ENCODE measurements at places on chromosomes 4 and X.

GRCh38 chrX:101957174-101957573 lies 25.3 kb upstream of the ZMAT1 start:
- DNase-seq = no peak

DNA sequence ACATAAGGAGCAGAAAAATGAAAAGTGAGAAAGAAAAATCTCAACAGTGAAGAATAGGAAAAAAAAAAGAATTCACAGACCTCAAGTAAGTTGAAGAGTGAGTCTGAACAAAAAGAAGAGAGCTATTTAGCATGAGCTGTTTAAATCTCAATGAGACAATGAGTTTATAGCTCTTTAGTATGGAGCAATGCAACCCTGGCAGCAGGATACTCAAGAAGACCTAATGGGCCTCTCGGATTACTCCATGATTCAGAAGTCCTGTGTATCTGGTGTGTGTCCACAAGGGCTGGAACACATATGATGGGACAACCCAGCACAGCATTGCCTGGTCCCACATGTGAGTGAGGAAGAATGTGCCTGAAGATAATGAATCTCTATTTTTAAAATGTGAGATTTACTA lies 563.1 kb upstream of the INTU start:
- DNase-seq = no peak

DNA sequence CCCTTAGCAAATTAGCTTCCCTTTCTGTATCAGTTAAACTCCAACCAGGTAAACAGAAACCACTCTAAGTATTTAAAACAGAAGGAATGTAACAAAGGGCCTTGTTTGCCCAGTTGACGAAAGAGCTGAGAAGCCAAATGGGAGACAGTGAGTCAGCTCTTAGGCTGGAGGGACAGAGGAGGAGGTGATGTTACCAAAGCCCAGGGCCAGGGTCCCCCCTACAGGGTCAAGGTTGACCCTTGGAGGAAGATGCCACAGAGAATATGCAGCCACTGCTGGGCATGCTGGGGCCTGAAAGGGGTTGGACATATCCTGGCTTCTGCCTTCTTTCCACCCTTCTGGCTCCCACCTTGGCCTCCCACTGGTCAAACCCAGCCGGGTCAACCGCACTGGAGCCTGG lies 38.3 kb upstream of the LGI2 start:
- no peak for DNase-seq

DNA sequence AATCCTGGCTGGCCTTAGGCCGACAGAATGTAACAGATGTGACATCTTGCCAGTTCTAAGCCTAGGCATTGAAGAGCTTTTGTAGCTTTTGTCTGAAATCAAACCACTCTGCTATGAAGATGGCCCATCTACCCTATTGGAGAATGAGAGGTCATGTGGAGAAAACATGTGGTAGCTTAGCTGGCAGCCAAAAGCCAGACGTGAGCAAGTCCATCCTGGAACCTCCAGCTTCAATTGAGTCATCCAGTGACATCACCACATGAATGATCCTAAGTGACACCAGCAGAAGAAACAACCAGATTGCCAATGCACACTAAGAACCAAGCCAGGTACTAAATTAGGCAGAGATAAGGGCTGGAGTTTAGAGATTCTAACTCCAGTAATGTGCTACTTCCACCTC lies 154.8 kb upstream of the ZFP42 start:
- DNase-seq = no peak

GRCh38 chrX:155314260-155314659 lies 20.2 kb downstream of the CLIC2 start:
- DNase-seq = no peak

- DNase-seq = no peak
These were observed 35.4 kb downstream of the FABP2 start for GRCh38 chr4:119286377-119287002.

DNA sequence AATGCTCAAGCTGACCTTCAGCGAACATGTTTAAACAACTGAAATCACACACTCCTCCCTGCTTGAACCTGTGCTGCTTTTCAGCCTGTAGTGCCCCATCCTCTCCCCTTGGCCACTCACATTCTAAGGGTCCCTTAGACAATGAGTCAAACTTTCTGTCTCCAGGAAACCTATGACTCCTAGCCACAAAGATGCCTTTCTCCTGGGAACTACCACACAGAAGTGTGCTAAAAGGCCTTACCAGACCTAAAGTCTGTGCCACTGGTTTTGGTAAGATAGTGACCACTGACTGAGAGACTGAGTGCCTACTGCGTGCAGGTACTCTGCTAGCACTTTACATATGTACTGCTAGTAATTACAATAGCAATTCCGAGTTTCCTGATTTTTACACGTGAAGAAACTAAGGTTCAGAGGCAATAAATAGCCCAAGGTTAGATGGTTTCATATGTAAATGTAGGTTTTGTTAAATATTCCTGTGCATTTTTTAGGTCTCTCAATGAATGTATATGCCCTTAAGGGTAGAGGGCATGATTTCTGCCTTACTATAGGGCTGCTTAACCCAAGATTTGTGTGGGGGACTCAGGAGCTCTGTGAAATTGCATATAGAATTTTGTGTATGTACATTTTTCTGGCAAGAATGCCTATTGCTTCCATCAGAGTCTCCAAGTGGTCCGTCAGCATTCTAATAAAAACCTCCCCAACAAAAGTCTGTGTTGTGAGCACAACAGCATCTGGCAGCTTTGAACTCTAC lies 71.1 kb downstream of the NSG1 start:
- no peak for DNase-seq

GRCh38 chr4:13733817-13734216 lies 106.3 kb upstream of the BOD1L1 start:
- no peak for DNase-seq

DNA sequence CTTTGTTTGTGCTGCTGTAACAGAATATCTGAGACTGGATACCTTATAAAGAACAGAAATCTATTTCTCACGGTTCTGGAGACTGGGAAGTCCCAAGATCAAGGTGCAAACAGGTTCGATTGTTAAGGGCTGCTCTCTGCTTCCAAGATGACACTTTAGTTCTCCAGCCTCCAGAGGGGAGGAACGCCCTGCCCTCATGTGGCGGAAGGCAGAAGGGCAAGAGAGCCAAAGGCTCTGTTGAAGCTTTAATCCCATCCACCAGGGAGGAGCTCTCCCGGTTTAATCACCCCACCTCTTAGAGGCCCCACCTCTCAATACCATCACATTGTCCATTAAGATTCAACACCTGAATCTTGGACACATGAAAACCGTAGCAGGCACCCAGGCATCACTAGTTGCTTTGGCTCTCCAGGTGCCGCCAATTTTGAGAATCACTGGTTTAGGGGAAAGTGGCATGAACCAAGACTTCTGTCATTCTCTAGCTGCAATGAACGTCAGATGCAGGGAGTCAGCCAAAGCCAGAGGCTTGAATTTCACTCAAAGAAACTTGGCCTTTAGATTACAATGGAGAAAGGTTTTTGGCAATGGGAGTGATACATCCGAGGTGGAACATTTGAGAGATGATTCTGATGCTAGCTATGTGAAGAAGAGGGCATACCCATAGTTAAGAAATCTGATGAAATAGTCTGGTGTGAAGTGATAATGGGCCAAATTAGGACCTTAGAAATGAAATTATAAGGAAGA lies 15.7 kb downstream of the FHL1 start:
- no peak for DNase-seq

DNA sequence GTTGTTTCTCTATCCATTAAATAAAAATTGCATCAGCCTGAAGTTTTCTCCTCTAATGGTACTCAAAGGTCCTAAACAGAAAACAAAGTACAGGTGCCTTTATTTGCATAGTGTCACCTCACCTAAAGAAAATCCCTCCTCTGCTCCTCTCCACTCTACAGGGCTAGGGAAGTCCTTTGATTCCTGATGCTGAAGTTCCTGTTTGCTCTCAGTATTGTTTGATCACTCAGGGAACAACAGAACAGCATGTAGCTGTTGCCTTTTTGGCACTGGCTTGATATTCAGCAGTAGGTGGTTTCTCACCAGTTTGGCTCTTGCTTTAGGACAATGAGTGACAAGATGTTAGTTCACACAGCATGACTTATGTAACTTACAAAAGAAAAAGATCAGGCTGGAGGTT lies 156.2 kb upstream of the SLC7A11 start:
- no peak for DNase-seq

GRCh38 chr4:176769514-176769913 lies 23.2 kb downstream of the VEGFC start:
- no peak for DNase-seq

GRCh38 chrX:101986586-101986985 lies 54.8 kb upstream of the ZMAT1 start:
- DNase-seq = no peak

DNA sequence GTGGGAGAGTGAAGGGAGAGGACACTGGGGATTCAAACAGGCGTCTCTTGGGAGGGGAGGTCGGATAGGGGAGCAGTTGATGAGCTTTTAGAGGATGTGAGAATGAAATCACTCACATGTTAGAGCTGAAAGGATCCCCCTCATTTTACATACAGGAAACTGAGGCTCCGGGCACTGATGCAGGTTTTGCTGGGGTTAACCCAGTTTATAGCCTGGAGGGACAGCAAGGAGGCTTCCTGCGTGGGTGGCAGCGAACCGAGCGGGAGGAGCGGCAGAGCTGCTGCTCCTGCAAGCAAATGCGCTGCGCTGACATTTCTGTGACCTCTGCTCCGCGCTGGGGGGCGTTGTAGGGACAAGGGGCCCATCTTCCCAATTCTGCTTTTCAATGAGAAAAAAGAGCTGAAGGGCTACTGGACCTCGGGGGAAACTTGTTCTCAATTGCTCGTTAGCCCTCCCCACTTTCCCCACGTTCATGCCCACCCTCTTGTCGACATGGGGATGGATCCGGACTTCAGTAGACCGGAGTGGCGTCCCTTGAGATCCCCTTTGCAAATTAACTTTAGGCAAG lies 1.2 kb upstream of the NEUROG2 start:
- DNase-seq = no peak

- DNase-seq = no peak
These were observed 14.0 kb downstream of the APOOL start for GRCh38 chrX:85017721-85018120.

- no peak for DNase-seq
These were observed 4.1 kb downstream of the SEPTIN6 start for GRCh38 chrX:119688911-119689321.

DNA sequence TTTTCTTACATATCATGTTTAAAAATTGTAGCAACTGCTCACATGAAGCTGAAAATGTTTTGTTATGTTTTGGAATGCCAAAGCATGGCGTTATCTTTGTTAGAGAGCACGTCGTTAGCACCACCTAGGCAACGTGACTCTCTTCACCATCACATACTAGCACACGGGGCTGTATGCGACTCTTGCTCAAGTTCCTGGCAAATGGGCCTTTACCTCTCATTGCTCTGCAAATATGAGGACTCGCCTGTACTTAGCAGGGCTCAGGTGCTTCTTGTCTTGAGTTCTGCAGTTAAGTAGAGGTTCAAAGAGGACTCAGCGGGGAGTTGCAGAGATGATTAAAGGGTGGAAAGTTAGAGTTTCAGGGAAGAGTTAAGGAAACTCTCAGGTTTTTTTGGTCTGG lies 59.4 kb downstream of the CLCN4 start:
- DNase-seq = no peak
